Glomerular endothelial cell (primary cell): ENCODE measurements at places on chromosomes 6 and 20. TPM values are rescaled to one million over a fixed set of nuclear protein-coding genes. Genes with fewer than 3 reads are reported as not detected.

The F13A1 gene
- total RNA-seq, result not detected in 2 replicates

The SLC16A10 gene
- 0.29 TPM in 1 of 2 replicates, not detected in the other for total RNA-seq

The SHLD1 gene
- total RNA-seq, result 2.7 and 4.4 TPM in 2 replicates

The CFAP61 gene
- total RNA-seq, result not detected in 2 replicates

The TOMM6 gene
- 169 and 172 TPM in 2 replicates for total RNA-seq

The FRS3 gene
- 1.6 and 3.4 TPM in 2 replicates for total RNA-seq

DNA sequence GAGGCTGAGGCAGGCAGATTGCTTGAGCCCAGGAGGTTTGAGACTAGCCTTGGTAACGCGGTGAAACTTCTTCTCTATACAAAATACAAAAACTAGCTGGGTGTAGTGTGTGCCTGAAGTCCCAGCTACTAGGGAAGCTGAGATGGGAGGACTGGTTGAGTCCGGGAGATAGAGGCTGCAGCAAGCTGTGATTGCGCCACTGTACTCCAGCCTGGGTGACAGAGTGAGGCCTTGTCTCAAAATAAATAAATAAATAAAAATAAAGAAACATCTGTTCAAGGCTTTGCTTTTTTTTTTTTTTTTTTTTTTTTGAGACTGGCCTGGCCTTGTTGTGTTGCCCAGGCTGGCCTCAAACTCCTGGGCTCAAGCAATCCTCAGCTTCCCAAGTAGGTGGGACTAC is 23.7 kb upstream of the SLC23A2 start:
- DNase-seq, result no peak

- no peak for DNase-seq
These were observed 39.6 kb downstream of the ADAT2 start for GRCh38 chr6:143410859-143411270.

DNA sequence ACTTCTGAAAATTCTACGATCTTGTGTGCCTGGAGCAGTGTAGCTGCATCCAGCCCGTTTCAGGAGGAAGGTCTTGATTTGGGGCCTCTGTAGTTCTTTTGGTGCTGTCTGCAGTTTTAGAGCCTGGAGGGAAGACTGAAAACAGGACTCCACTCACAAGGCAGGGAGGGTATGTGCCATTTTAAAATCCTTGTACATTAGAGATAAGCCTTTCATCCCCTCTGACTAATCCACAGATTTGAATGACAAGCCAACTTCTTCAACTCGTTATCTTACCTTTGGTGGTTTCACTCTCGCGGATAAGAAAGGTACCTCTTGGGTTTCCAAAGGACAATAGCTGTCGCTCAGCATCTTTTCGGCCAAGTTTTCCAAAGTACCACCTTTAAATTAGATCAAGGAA is 98.0 kb upstream of the TRAF3IP2 start:
- DNase-seq, result no peak

DNA sequence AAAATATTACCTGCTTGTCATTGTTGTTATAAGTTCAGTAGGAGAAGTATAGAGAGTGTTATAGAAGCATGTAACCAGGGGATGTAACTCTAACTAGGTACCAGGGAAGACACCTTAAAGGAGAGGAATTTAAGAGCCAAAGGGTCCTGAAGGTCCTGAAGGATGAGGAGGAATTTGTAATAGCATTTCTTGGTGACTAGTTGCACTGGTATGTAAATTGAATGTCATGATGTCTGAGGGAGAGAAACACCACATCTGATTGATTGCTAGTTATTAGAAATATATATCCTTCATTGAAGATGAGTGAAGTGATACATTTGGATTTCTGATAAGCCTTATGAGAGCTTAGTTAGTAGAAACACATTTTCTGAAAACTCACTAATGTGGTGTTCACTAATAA is 643.8 kb downstream of the RFPL4B start:
- no peak for DNase-seq

GRCh38 chr20:35539756-35540212 is 2.1 kb upstream of the ERGIC3 start:
- no peak for DNase-seq

DNA sequence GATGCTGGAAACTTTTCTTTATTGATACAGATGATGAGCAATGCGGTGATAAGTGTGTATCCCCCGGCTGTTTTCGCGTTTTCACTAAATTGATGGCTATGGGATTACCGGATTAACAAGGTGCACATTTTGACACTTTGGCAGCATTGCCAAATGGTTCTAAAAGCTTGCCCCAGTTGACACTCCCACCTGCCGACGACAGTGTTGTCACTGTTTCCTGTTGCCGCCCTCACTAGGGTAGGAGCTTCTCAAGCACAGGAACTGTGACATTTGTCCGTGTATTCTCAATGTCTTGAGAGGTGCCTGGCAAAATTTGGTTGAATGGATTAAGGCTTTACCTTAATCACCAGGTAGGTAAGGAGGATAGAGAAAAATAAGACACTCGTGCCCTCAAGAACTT is 9.8 kb upstream of the MAPK13 start:
- DNase-seq, result no peak

DNA sequence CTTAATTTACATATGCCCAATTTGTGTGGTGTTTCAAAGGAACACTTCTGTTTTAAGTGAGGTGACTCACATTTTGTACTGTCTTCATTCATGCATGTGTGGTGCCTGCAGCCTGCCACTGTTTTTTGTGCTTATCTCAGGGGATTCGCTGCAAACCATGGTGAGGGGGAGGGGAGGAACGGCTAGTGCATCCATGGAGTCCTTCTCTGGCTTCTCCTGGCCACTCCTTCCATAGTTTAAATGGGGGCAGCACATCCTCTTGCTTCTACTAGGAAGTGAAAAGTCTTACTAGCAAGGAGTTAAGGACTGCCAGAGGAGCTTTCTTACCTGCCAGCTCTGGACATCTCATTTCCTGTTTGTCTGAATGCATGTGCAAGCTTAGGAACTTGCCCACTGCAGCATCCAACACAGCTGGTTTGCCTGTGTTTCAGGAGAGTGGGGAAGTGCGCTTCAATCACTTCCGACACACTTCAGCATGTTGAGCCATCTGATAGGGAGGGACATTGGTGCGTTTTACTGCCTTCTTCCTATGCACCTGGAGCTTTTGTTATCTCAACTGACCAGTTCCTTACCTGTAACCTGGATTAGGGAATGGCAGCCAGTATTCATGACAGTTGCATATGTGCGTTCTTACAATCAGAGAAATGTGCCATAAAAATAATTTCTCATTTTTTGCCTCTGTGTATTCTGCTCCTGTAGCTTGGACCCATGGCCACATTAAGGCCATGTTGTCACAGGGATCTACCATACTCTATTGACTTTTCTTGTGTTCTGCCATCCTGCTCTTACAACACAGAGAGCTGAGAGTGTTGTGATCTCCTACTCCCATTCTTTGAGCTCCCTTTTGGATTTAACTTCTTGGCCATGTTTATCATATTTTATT is 211.3 kb downstream of the ARID1B start:
- DNase-seq, result no peak

DNA sequence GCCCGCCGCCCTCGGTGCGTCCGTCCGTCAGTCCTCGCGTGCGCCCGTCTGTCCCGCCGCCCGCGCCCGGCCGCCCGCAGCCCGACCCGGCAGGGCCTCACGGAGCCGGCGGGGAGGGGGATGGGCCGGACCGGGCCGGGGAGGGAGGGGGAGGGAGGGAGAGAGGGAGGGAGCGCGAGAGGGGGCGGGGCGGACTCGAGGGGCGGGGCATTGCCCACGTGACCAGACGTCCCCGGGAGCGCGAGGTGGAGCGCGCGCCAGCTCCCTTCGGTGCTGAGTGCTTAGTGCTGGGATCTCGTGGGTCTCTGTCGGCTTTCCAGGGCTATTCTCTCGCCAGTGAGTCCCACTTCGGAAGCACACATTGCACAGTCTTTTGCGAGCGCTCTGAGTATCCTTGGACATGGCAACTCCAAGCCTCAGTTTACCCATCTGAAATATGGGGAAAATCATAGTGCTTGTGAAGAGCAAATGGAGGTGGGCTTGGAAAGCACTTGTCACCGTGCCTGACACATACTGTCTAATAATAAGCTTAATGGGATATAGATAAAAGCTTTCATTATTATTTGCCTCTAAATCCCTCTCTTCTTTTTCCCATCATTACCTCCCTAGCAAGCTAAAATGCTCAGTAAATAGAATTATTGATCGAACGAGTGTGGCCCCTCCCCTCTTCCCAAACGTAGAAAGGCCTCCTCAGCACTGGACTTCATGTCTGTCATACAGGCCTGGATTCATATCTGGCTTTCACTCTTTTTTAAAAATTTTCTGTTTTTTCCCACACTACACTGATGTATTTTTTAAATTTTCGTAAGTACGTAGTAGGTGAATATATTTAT is at the start of gene NCOA6:
Gene NCOA6, minus strand, starts transcription at position 122 of the 833 bp plus-strand sequence. CDS start 43,296 bp downstream, outside the sequence.
- no peak for DNase-seq

GRCh38 chr6:41672816-41673703 is 34.8 kb downstream of the MDFI start:
- no peak for DNase-seq
